Fibroblast of gingiva (primary cell): ENCODE measurements at places on chromosomes 12 and 14.

DNA sequence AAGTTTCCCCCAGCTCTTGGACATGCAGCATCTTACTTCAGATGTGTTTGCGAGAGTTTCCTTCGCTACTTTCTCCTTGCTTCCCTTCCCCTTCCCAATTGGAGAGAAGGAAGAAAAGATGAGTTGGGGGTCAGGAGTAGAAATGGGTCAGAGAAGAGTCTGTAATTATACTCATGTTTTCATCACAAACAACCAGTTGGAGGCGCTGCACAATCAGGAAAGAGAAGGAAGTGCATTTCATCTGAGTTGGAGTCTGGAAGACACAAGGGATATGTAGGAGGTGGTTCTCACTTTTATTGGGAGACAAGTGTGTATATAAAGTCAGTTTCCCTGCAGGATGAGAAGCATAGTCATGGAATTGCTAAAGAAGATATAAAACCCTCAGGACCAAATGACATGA, 31.3 kb upstream of the VSX2 start:
- no peak for DNase-seq

GRCh38 chr12:19846574-19846973, 407.3 kb downstream of the AEBP2 start:
- peak; percentile 27 for DNase-seq

- DNase-seq, result no peak
Measured at GRCh38 chr12:93167841-93168492, 209.8 kb upstream of the NUDT4 start.

DNA sequence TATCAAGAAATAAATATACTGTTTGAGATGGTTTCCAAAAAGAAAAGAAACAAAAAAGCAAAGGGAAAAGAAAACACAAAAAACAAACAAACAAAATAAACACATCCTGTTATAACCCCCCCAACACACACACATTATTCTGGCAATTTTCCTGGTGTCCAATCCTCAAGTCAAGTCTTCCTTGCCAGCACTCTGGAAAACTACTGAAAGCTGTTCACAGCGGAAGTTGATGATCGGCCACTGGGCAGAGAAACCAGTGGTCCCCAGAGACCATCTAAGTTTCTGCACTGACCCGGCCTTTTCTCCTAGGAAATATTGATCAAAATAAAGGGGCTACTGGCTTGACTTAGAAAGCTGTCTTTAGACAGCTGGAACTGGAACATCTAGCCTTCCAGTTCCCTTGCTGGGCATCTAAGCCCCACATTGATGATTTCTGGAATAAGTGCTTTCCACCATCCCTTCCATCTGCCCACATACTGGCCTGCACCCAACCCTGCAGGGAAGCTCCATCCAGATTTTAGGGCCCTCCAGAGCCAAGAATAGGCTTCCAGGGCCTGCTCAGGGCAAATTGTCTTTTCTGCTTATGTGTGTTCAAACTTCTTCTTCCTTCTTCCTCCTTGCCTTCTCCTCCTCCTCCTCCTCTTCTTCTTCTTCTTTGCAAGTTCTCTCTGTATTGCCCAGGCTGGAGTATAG, 11.6 kb upstream of the PPP1CC start:
- DNase-seq, result peak; percentile 46

- DNase-seq, result no peak
Measured at GRCh38 chr12:98719515-98720504, 74.7 kb downstream of the APAF1 start.

GRCh38 chr12:91965781-91966180, 179.9 kb downstream of the BTG1 start:
- no peak for DNase-seq

DNA sequence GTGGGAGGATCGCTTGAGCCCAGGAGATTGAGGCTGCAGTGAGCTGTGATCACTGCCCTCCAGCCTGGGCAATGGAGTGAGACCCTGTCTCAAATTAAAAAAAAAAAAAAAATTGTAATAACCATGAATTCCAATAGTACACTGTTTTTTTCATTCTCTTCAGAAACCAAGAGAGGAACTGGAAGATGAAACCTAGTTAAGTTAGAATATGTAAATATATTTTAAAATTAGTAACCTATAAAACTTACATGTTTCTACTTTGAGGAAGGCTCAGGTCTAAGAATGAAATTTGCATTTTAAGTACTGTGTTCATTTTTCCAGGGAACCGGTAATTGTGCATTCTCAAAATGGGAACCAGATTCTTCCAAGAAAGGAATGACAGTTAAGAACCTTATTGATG, 18.8 kb downstream of the KNTC1 start:
- DNase-seq, result no peak

DNA sequence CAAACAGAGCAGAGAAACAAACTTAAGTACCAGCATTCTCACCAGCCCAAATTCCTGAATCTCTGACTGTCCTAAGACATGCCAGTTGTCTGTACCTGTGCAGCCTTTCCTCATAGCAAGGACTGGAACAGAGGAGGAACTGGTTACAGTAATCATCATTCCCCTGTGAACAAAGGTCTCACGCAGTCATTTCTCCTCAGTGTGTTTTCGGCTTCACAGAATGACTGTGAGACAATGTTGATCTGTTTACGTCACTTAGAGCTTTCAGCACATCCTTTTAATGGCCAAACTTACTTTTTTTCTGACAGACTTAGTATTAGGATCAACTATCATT, 169.0 kb downstream of the FBXL14 start:
- no peak for DNase-seq

GRCh38 chr12:131916306-131917138, 12.6 kb upstream of the PUS1 start:
- no peak for DNase-seq

DNA sequence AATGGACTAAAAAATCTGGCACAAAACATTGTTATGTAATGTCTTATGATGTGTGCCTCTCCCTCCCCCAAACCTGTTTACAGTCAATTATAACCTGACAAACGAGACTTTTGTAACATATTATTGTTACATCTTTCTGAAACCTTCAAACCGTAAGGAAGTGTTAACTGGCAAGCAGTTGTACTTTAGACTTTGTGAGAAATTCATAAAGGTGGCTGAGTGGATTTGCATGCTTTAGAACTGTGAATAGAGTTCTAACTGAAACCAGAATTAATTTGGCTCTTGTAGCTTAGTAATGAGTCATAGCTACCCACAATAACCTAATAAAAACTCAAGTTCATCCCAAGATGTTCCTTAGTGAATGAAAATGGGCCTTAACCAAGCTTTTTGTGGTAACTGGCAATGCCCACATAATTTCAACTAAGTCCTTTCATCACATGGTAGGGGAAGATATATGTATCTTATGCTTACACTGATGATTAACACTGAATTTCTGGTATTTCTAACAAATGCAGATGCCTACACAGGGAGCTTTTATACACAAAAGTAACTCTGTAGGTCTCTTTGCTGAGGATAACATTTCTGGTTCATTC, 29.7 kb downstream of the RAD9B start:
- DNase-seq, result peak; percentile 70

DNA sequence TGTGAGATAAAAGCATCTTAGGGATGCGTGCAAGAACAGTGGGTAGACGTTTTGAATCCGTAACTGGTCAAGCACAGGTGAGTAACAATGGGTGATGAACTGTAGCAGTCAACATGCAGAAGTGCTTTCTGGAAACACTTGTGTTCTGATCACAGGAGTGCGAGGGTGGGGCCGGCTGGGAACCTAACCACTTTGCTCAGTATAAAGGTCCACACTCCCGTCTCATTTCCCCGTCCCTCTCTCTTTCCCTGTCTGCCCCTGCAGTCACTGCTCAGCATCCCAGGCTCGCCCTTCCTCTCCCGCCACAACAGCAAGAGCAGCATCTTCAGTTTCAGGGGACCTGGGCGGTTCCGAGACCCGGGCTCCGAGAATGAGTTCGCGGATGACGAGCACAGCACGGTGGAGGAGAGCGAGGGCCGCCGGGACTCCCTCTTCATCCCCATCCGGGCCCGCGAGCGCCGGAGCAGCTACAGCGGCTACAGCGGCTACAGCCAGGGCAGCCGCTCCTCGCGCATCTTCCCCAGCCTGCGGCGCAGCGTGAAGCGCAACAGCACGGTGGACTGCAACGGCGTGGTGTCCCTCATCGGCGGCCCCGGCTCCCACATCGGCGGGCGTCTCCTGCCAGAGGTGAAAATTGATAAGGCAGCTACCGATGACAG, 127.1 kb downstream of the FIGNL2 start:
- DNase-seq, result peak; percentile 39

DNA sequence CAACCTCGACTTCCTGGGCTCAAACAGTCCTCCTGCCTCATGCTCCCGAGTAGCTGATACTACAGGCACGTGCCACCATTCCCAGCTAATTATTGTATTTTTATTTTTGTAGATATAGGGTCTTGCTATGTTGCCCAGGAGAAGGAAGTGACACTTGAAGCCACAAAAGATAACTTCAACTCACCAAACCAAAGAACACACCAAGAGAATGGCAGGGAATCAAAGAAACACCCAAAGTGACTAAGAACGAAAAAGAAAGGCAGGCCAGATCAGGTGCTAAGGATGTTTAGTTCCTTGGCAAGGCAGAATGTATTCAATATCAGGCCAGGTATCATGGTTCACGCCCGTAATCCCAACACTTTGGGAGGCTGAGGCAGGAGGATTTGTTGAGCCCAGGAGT, 10.1 kb upstream of the TPCN1 start:
- DNase-seq, result no peak

DNA sequence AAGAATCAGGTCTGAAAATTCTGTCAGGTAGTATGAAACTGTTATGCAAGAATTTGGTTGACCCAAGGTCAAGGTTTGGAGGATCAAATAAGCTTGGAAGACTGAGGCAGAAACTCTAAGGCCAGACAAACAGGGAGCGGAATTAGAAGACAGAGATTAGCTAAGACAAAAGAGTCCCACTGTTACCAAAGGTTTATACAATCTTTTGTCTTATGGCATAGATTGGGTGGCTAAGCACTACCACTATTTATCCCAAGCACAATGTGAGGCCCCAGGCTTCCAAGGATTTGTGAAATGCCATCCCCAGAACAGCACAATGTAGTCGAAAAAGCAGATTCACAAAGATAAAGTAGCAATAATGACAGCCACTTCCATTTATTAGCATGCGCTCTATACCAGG, 311.2 kb downstream of the SEC23A start:
- DNase-seq, result no peak

DNA sequence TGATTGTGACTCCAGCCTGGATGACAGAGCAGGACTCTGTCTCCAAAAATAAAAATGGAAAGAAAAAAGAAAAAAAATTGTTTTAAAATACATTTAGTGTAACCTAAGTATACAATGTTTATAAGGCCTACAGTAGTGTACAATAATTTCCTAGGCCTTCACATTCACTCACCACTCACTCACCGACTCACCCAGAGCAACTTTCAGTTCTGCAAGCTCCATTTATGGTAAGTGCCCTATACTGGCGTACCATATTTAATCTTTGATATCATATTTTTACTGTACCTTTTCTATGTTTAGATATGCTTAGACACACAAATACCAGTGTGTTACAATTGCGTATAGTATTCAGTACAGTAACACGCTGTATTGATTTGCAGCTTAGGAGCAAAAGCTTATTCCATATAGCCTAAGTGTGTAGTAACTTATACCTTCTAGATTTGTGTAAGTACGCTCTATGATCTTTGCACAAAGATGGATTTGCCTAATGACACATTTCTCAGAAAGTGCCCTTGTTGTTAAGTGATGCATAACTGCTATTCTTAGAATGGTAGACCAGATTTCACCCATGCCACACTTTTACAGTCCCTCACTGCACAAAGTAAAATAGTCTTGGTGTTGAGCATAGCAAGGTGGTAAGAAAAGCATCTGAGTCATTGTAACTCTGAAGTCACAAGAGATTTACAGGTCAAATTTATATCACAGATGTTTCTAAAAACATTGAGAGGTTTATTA, 151.9 kb downstream of the LRRK2 start:
- DNase-seq, result no peak

GRCh38 chr14:91737619-91738018, 5.7 kb upstream of the CATSPERB start:
- no peak for DNase-seq

GRCh38 chr14:74619672-74620131, 7.7 kb upstream of the LTBP2 start:
- DNase-seq, result peak; percentile 96

GRCh38 chr14:54350203-54350602, 46.6 kb upstream of the CDKN3 start:
- peak; percentile 59 for DNase-seq

- no peak for DNase-seq
Measured at GRCh38 chr12:93366422-93366821, 11.3 kb upstream of the NUDT4 start.

DNA sequence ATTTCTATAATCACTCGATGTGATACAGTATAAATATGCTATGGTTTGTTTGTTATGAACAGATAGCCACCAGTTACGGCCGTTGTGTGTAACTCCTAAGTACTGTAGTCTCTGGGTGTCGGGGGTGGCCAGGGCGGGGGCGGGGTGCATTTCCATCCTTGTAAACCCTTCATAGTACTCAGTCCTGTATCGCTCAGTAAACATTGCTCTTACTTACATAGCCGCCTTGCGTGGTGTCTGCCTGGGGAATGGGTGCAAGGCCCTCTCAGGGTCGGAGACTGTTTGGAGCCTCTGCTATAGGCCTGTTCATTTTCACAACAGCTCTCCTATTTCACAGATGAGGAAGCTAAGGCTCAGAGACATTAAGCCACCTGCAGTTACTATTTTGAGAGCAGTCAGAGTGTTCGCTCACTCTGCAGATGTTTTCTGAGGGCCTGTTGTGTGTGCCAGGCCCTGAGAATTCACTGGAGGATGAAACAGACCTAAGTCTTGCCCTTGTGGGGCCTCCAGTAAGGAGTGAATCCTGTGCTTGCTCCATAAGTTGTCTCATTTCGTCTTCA, 42.5 kb downstream of the JDP2 start:
- no peak for DNase-seq

GRCh38 chr14:30657606-30658163, 35.6 kb downstream of the SCFD1 start:
- DNase-seq, result peak; percentile 3

DNA sequence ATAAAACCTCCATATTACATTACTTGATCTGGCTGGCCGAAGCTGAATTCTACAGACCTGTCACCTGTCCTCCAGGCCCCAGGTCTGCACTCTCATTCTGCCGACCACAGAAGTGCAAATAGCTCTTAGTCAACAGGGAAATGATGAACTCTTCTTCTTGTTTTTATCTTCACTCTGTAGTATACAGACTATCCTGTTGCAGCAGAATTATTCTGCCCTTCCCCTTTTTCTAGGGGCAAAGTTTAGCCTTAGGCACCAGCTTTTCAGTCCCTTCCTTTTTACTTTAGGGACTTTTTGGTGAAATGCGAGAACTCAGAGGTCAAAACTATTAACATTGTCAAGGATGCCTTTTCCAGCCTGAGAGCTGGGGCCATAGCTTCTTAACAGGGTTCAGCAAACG, 229.6 kb upstream of the EGLN3 start:
- DNase-seq, result no peak

- DNase-seq, result peak; percentile 59
Measured at GRCh38 chr14:23186913-23187654, 3.6 kb upstream of the SLC7A8 start.

DNA sequence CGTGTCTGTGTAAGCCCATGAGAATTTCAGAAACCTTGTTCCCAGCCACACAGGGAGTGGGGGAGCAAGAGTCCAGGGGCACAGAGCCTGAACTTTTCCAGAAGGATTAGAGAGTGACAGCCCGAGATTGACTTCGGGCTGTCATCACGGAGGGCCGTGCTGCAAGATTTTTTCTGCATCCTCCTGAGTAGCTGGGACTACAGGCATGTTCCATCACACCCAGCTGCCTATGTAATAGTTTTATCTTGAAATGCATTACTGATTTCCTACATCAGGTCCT, 14.4 kb downstream of the EVL start:
- no peak for DNase-seq

- no peak for DNase-seq
Measured at GRCh38 chr12:30447061-30447750, 248.5 kb downstream of the IPO8 start.
